ENCODE measurements at places on chromosomes 12 and 14. TPM values are rescaled to one million over a fixed set of nuclear protein-coding genes. Genes with fewer than 3 reads are reported as not detected.

Gene NEUROD4
- not detected for total RNA-seq

Gene IPO8
- total RNA-seq: 40.0 TPM

GRCh38 chr14:70152704-70153103 lies 36.0 kb downstream of the SLC8A3 start:
- DNase-seq: no peak

Gene PTGER2
- not detected for total RNA-seq

Gene BCAT1
- total RNA-seq: 142 TPM

Gene GPD1
- total RNA-seq: 38.1 TPM

Gene PEX5
- 29.0 TPM for total RNA-seq

DNA sequence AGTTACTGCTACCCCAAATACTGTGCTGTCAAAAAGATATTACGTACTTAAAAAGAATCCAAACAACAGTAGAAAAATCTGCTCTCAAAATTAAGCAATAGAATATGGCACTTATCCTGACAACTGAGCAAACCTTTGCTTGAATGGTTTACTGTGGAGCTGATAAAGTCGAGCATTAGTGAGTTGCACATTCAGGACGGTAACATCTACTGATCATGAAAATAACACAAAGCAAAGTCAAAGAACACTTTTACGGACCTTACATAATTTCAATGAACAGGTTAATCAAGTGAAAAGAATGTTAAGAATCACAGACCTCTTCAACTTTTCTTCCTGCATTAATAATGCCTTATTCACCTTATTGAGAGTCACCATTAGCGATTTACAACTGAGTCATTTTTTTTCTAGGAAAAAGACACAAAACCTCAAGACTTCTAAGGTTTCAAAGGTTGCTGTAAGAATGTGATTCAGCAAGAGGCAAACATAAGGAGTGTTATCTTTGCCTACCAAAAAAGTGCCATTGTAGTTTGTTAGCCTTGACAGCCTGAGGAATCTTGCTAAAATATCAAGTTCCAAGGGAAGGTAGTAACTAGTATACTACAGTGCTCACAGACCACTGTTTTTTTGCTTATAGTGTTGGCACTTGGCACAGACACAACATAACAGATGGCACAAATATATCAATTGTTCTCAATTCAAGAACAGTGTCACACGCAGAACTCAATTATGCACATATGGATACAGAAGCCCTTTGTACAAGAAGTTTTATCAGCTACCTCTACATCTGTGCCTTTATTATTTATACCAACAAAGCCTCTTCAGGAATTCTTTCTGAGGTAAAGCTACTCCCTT lies 334.2 kb upstream of the RPL10L start:
- no peak for DNase-seq

GRCh38 chr12:105036937-105037649 lies 47.2 kb downstream of the ALDH1L2 start:
- no peak for DNase-seq

Gene GON7
- total RNA-seq: 45.9 TPM

Gene KRT71
- not detected for total RNA-seq

All from HepG2 (cell line).